ENCODE measurements at places on chromosomes 16 and 17.

- no peak for DNase-seq
Measured at GRCh38 chr17:20797292-20797691, 217.8 kb downstream of the CDRT15L2 start.

- no peak for DNase-seq
Measured at GRCh38 chr17:35529866-35530265, 7.6 kb downstream of the SLFN12L start.

DNA sequence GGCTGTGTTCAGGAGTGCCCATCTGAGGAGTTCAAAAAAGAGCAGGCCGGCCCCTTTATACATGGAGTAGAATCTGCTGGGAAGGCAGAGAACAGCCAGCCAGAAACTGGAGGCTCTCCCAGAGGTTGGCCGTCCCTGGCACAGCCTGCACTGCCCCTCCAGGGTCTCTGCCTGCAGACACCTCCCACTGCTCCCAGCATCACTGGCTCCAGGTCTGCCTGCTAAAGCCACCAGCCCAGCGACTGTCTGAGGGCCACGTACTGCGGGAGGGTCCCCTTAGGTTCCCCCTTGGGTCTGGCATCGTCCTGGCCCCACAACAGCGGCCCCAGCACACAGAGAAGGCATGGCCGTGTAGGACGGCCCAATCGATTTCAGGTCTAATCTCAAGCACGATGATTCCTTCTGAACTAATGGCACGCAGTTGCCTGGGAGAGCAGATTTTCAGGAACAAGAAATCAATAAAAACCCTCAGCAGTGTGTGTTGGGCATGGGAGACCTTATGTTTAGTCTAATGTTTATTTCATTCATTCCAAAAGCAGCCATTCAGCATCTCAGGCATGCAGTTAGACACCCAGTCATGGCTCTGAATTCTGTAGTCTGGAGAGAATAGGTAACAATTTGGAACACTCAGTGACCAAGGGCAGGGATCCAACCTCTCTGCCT, 95.6 kb downstream of the PGS1 start:
- DNase-seq, result no peak

DNA sequence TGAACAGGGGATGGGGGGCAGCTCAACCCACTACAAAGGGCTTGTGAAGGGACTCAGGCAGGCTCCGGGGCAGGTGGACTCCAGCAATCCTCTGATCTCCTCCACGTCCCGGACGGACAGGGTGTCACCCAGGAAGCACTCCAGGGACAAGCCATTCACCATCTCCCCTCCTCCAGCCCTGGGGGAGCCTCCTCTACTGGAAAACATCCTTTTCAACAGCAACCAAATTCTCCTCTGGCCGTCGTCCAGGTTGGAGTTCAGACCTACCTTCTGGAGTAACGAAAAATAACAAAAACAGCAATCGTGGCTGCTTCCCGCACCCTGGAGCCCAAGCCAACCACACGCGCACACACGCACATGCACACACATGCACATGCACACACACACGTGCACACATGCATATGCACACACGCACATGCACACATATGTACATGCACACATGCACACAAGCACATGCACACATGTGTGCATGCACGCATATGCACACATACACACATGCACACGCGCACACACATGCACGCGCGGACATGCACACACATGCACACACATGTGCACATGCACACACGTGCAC, 8.9 kb upstream of the RBFOX3 start:
- DNase-seq, result no peak

- DNase-seq, result no peak
Measured at GRCh38 chr16:3819175-3819527, 61.4 kb downstream of the CREBBP start.

DNA sequence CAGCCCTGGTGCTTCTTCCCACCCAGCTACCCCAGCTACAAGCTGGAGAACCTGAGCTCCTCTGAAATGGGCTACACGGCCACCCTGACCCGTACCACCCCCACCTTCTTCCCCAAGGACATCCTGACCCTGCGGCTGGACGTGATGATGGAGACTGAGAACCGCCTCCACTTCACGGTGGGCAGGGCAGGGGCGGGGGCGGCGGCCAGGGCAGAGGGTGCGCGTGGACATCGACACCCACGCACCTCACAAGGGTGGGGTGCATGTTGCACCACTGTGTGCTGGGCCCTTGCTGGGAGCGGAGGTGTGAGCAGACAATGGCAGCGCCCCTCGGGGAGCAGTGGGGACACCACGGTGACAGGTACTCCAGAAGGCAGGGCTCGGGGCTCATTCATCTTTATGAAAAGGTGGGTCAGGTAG, 3.6 kb downstream of the GAA start:
- DNase-seq, result no peak

DNA sequence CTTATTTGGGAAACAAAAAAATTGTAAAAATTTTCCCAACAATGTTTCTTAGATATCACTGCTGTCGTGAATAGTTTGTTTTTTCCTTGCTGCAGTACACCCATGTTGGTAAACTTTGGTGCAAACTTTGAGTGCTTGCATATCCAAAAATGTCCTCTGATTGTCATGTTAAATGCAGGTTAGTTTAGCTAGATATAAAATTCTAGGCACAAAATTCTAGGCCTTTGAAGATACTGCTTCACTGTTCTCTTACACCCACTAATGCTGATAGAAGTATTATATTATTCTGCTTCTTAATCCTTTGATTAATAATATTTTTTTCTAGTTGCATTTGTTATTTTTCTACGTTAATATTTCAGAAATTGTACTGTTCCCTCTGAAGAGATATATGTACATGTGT, 16.1 kb downstream of the TOM1L1 start:
- DNase-seq, result no peak

GRCh38 chr16:50499254-50499653, 48.9 kb upstream of the NKD1 start:
- no peak for DNase-seq

GRCh38 chr16:68826652-68827051, 16.7 kb upstream of the TANGO6 start:
- no peak for DNase-seq

GRCh38 chr16:88667461-88667860, 4.6 kb upstream of the MVD start:
- DNase-seq, result no peak

GRCh38 chr16:70689970-70690891, 4.4 kb upstream of the MTSS2 start:
- no peak for DNase-seq

GRCh38 chr17:40063187-40063771, 514 bp downstream of the THRA start:
- no peak for DNase-seq

GRCh38 chr16:88871730-88872416, 5.4 kb upstream of the PABPN1L start:
- DNase-seq, result no peak

GRCh38 chr17:28272166-28272565, 46.8 kb upstream of the TMEM97 start:
- no peak for DNase-seq

DNA sequence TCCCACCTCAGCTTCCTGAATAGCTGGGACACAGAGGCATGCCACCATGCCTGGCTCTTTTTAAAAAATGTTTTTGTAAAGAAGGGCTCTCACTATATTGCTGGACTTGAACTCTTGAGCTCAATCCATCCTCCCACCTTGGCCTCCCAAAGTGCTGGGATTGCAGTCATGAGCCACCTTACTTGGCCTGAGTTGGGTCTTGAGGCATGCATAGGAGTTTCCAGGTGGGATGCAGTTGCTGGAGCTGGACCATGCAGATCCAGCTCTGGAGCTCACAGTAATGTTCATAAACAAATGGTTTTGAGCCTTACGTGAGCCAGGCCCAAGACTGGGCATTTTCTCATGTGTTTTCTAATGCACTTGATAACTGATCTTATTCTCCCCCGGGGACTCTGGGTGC, 22.9 kb downstream of the RBFOX3 start:
- no peak for DNase-seq

DNA sequence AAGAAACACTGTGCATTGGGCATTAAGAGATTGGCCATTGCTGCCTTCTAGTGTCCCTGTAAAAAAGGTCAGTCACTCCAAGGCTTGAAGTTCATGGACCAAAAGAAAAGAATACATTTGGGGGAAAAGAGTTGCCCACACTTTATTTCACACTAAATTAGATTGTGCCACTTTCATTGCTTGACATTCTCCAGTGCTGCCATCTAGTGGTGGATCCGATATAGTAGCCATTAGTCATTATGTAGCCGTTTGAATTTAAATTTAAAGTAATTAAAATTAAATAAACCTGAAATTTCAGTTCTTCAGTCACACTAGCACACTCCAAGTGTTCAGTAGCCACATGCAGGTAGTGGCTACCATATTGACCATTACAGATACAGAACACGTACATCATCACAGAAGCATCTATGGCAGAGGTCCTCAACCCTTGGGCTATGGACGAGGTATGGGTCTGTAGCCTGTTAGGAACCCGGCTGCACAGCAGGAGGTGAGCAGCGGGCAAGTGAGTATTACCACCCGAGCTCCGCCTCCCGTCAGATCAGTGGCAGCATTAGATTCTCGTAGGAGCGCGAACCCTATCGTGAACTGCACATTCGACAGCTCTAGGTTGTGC, 21.9 kb upstream of the CDH5 start:
- DNase-seq, result no peak

- no peak for DNase-seq
Measured at GRCh38 chr16:85998171-85998867, 99.4 kb downstream of the IRF8 start.

Data from GM12891 (cell line).